Stimulated activated naive CD8-positive, alpha-beta T cell treated with anti-CD3 and anti-CD28 coated beads, Interleukin-15, Interleukin-2, amounts not matched to agents 100 U/mL and 50 U/mL, for 24 hours (primary cell): ENCODE measurements at places on chromosomes 12 and 14.

GRCh38 chr14:92573761-92574498 lies 60.3 kb downstream of the RIN3 start:
- DNase-seq: no peak

- DNase-seq: no peak
Measured at GRCh38 chr12:120199025-120199424, 1.9 kb downstream of the RPLP0 start.

DNA sequence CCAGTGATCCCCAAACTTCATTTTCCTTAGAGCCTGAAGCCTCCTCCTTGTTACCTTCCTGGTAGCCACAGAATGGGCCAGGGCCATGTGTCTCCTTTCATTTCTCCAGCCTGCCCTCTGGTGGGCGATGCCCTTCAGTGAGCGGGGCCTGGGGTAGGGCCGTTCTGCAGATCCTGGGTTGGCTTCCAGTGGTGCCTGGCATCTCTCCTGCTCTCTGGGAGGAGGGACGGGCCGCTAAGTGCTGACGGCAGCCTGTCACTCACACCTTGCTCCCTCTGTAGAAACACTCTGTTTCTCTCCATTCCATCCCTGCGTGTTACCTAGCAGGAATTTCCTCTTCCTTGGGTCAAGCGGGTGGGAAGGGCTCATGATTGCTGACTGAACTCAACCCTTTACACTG lies 232.1 kb downstream of the CACNA1C start:
- peak; percentile 57 for DNase-seq

GRCh38 chr12:67760586-67761275 lies 112.2 kb downstream of the DYRK2 start:
- no peak for DNase-seq

DNA sequence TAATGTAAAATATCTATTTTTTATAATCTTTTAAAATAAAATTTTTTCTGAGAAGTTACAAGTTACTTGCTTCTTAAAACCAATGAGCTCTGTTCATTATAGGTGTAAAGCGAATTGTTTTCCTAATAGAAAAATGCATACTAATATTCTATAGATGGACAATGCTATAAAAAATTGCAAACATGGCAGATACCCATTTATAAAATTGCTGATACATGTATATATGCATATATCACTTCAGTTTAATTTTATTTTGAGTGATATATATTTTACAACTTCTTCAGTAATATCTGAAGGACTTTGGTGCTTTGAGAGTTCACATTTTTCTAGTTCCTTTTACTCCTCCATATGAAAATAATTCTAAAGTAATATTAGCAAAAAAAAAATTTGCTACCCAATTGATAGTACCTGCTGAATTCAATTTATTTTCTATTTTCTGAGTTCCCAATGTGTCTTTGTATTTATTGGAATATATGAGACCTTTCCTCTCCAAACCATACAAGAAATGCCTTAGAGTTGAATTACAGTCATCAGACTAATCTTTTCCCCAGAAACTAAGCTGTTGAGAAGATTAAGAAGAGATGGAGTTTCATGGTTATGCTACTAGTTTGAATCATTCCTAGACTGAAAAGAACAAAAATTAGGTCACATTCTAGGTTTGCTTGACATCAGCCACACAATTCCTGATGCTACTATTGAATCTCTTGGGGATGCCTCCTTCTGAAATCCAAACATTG lies 1937.5 kb upstream of the SEL1L start:
- DNase-seq: no peak

- DNase-seq: no peak
Measured at GRCh38 chr14:93533437-93533836, 102.7 kb downstream of the UNC79 start.

DNA sequence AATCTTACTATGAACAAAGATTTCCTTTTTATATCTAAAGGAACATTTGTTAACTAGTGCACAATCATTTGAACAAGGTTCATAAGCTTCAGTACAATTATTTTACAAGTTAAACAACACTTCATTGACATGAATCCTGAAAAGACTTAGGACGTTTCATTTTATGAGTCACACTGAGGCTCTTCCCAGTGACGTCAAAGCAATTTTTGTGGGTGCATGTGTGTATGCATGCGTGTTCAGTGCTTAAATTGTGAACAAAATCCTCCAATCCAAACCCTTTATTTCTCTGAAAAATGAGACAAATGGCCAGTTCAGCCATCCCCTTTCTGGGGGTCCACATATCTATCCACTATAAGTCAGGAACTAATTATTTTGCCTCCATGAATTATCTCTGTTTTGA lies 2.9 kb downstream of the LMNTD1 start:
- no peak for DNase-seq

- DNase-seq: peak; percentile 6
Measured at GRCh38 chr14:53399057-53399456, 245.9 kb upstream of the DDHD1 start.
